Dermis blood vessel endothelial cell (primary cell): ENCODE measurements at places on chromosomes 11 and 22. TPM values are rescaled to one million over a fixed set of nuclear protein-coding genes. Genes with fewer than 3 reads are reported as not detected.

The APOBEC3F gene
- 2.7 and 4.8 TPM in 2 replicates for total RNA-seq

The CDC42EP2 gene
- 11.4 and 12.3 TPM in 2 replicates for total RNA-seq

The PTPRCAP gene
- total RNA-seq: 1.0 and 2.2 TPM in 2 replicates

The OR52K1 gene
- not detected in 2 replicates for total RNA-seq

The ARRB1 gene
- total RNA-seq: 223 and 280 TPM in 2 replicates

The SLC17A6 gene
- not detected in 2 replicates for total RNA-seq

The OR51B5 gene
- total RNA-seq: not detected in 2 replicates

The BSX gene
- total RNA-seq: not detected in 2 replicates

The P2RY6 gene
- total RNA-seq: 0.05 TPM in 1 of 2 replicates, not detected in the other

The ACTN3 gene
- under 0.01 and 0.14 TPM in 2 replicates for total RNA-seq

The BLID gene
- total RNA-seq: 0.79 TPM in 1 of 2 replicates, not detected in the other

The NR1H3 gene
- 34.7 and 36.6 TPM in 2 replicates for total RNA-seq

The FOLR3 gene
- not detected in 2 replicates for total RNA-seq

DNA sequence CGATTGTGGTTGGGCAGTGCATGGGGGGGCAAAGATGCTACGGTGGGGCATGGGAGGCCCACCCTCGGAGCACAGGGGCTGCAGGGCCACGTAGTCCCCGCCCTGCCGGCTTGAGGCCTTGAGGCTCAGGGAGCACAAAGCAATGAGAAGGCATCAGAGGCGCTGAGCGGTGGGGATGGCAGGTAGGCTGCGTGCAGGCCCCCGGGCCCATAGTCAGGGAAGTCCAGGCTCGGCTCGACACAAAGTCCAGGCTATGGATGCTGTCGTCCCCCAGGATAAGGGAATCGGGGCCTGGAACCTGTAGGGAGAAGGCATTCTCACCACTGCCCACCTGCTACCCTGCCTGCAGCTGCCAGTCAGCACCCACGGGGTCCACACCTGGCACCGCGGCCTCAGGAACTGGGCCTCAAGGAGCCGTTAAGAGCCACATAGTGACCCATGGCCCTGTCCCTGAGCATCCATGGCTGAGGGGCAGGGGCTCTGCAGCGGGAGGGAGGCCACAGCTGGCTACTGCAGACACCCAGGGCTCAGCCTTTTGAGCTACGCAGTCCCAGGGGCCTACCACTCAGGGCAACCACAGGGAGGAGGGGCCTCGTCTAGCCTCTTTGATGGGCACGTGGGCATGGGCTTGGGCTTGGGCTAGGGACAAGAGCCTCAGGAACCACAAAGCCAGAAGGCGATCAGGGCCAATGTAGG is 179.7 kb downstream of the IGLL1 start:
- no peak for DNase-seq

DNA sequence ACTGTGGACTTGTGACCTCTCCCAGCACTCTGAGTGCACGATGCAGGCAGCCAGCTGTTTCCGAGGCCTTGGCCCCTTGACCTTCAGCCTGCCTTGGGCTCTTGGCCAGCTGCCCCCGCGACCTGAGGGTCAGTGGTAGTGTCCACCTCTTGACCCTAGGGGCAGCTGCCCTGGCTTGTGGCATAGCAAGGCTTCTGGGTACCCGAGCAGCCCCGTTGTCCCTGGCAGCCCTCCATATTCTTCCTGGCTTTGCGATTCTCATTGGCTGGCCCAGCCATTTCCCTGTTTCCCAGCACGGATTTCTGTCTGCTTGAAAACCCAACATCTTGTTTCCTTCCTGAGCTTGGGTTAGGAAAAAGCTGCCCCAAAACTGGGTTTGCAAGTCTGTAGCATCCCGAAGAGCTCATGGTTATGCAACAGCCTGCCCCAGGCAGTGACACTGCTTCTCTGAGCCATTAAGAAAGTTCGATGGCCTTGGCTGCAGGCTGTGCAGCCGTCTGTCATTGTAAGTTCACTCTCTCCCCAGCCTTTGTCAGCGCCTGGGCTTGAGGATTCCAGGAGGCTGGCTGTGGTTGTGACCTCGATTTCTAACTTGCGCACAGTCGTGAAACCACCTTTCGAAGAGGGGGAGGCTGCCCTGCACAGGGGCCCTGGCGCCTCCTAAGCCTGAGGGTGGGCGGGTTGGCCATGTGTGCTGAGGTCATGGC is 48.8 kb downstream of the FBLN1 start:
- DNase-seq: no peak

- DNase-seq: no peak
Measured at GRCh38 chr11:61539006-61539405, 30.5 kb downstream of the LRRC10B start.

GRCh38 chr11:8839306-8839956 is 71.6 kb upstream of the AKIP1 start:
- no peak for DNase-seq

GRCh38 chr11:33804471-33804870 is 30.2 kb upstream of the FBXO3 start:
- DNase-seq: no peak

GRCh38 chr22:36772451-36772850 is 3.5 kb downstream of the IFT27 start:
- no peak for DNase-seq

- DNase-seq: no peak
Measured at GRCh38 chr11:86021377-86021776, 47.5 kb downstream of the PICALM start.

DNA sequence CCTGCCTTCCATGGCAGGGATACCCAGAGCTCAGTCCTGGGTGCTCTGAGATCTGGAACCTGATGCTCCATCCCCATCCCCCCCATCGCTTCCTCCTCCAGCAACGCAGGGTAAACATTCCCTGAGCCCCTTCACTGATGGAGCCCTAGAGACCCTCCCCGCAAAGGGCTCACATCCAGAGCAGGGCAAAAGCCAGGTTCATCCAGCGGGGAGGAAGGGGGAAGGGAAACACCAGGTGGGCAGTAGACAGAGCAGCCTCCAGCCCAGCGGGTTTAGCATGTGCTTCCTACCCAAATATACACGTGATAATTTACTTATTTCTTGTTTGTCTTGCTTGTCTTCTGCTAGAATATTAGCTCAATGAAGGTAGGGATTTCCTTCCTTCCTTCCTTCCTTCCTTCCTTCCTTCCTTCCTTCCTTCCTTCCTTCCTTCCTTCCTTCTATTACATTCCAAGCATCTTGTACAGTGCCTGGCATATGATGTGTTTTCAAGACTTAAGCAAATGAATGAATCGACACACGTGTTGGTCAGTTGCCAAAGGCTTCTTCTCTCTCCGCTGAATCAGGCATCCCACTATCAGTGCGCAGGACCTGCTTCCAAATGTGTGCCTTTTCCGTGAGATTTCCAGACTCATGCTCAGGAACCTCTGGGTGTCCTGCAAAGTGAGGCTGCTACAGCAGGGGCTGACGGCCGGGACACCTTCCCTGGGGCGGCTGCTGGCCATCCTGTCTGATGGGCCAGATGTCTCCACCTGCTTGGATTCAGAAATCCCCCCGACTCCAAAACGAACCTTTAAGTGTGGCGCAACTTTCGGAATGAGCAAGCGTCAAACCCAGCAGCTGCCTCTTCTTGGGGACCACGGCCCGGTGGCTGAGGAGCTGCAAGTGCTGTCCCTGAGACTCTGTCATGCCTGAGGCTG is 955.1 kb downstream of the BRD1 start:
- DNase-seq: no peak

GRCh38 chr11:115458877-115459276 is 45.3 kb downstream of the CADM1 start:
- no peak for DNase-seq

DNA sequence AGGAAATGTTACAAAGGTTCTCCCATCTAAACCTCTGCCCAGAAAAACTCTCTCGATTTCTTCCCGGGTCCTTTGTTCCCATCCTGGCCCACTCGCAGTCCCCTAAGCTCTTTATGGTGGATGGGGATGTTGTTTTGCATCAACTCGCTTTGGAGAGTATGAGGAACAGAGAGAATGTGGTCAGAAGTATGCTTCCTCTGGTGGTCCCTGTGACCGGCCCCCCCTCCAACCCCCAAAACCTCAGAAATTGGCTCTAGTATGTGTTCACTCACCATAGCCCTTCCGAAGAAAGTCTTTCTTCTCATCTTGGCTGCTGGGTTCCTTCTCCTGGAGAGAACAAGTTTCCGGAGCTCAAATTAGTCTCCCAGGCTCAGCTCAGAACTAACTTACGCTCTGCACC is 54.4 kb downstream of the GRAMD1B start:
- no peak for DNase-seq

- DNase-seq: no peak
Measured at GRCh38 chr11:90732486-90732885, 509.6 kb upstream of the CHORDC1 start.

GRCh38 chr22:37018086-37018814 is 997 bp downstream of the TST start:
- no peak for DNase-seq

GRCh38 chr11:127073621-127074020 is 73.1 kb upstream of the KIRREL3 start:
- no peak for DNase-seq

DNA sequence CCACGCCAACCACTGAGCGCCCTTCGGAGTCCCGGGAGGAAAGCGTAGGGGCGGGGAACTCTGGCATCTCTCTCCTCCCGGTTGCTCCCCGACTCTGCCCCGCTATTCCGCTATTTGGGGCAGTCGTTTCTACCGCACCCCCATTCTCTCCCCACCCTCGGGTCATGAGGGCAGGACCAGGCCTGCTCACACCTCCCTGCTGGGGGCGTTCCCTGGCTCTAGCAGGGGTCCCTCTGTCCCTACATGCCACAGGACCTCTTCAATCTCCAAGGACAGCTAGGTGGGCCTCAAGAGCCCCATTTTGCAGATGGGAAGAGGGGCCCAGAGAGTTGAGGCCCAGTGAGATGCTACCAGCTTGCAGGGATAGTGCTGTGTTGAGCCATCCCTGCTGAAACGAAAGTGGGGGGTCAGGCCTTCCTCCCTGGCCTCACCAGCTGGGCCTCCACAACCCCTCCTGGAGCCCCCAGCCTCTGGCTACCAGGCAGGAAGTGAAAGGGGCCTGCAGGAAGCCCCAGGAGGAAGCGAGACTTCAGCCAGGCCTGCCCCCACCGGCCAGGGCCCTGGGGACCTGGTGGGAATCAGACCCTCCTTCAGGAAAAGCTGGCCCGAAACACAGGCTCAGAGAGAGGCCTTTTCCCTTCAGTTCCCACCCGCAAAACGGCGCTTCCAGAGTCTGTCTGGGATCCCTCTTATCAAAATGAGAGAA is 5.5 kb upstream of the SHISA8 start:
- no peak for DNase-seq

DNA sequence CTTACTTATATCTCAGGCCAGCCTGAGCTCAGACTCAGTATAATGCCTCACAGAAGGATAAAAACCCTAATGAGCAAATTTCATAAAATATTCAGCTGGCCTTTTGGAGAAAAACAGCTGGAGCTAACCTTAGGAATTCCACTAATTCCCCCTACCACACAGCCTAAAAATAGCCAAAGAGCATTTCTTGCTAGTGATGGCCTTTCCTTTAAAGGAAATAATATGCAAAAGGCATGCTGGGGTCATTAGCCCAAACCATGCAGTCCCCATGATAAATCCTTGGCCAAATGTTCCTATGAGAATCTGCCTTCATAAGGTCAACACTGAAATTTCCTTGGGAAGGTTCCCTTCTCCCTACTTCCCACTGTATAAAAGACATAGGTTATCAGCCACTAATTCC is 38.2 kb downstream of the SYTL2 start:
- no peak for DNase-seq

- no peak for DNase-seq
Measured at GRCh38 chr22:36900225-36900624, 13.2 kb upstream of the CSF2RB start.

- DNase-seq: no peak
Measured at GRCh38 chr11:46913484-46913883, 4.9 kb downstream of the LRP4 start.

- DNase-seq: no peak
Measured at GRCh38 chr22:26587991-26588613, 1.8 kb downstream of the TPST2 start.

DNA sequence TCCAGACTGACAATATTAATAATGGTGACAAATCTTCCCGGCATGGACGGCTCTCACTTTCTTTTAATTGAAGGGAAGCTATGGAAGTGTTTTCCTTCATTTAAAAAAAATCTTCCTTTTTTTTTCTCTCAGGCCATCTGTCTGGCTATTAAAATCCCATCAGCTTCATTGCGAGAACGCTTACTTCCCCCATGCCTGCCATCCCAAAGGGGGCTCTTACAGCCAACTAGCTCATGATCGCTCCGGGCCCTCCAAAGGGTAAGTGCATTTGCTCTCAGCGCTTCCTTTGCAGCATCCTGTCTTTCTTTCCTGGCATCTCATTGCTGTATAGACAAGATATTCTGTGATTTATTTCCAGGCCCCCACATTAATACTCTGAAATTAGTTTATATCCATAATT is 20.7 kb downstream of the CACNG2 start:
- DNase-seq: no peak

DNA sequence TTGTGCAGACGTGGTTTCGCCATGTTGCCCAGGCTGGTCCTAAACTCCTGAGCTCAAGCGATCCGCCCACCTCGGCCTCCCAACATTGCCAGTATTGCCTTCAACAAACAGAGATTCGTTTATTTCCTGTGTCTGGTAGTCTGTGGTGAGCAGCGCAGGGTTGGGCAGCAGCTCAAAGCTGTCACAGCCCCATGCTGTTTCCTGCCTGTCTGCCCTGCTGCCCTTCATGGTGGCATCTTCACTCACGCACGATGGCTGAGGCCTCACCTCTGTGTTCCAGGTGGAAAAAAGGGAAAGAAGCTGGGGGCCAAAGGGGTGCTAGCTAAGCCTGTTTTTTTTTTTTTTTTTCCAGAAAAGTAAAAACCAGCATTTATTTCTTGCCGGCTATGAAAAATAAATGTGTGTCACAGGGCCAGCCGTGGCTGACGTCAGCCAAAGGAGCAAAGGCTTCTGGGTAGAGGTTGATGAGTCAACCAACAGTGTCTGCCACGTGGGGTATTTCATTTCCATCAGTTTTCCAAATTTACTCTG is 28.8 kb downstream of the TBC1D22A start:
- DNase-seq: peak; percentile 75

GRCh38 chr22:50490531-50491308 is 4.1 kb downstream of the MIOX start:
- peak; percentile 23 for DNase-seq

- peak; percentile 17 for DNase-seq
Measured at GRCh38 chr11:2298795-2299761, 2.6 kb downstream of the C11orf21 start.

- DNase-seq: no peak
Measured at GRCh38 chr22:29717789-29718188, 2.0 kb upstream of the CABP7 start.

GRCh38 chr11:67041602-67042001 is 15.0 kb upstream of the RHOD start:
- no peak for DNase-seq

- peak; percentile 51 for DNase-seq
Measured at GRCh38 chr22:40055143-40055883, 60.6 kb downstream of the FAM83F start.
